SIG-M5 (cell line): ENCODE measurements at places on chromosomes 7 and 10.

DNA sequence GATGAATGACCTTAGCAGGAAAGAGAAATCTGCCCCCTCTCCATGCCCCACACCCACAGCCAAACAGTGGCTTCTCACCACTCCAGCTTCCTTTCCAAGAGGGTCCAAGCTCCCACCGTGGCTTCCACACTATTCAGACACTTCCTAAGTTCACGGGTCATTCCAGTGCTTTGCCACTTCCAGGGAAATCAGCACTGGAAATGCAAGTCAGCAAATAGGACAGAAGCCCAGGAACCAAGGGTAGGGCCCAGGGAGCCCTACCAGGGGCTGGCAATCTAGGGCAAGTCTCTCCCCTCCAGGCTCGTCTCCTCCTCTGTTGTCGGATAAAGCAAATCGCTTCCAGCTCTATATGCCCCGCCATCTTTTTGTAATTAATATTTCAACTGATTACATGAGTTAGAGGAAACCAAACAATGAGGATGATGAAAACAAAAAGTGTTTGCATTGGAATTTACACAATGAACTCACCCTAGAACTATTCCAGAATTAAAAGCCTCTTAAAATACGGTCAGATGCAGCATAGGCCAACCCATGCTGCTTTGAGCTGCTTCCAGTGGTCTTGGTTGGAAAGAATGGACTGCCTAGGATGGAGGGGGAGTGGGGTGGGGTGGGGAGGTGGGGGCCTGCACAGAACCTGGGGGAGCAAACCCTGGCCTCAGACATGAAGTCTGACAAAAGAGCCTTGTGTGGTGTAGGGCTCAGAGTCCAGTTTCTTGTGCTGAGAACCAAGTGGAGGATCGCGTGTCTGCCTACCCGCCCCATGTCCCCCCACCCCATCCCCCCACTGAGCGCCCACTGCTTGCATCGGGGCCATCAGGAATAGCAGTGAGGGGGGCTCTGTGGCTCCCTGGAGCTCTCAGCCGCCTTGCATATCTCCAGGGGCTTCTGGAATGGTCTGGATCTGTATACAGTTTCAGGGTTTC is 74.6 kb upstream of the CPXM2 start:
- no peak for DNase-seq

- no peak for DNase-seq
Observed at GRCh38 chr7:36001546-36001945, 151.5 kb upstream of the EEPD1 start.

DNA sequence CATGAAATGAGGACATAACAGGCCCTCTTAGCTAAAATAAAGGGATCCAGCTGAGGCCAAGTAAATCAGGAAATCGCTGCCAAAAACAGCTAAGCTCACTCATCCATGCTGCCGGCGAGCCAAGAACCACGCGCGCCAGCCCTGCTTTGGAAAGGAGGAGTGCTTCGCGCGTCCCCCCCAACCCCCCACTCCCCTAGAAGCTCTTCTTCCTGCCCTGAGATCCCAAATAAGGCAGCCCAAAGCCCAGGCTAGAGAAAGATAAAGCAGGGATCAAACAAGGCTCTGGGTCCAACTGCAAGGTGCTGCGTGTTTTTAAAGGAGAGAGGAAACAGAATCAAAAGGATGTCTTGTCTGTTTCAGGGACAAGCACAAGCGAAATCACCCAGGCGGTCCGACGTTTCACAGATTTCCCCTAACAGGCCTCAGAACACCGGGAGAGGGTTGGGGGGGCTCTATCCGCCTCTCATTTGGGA is 168.3 kb upstream of the AUTS2 start:
- DNase-seq, result no peak

DNA sequence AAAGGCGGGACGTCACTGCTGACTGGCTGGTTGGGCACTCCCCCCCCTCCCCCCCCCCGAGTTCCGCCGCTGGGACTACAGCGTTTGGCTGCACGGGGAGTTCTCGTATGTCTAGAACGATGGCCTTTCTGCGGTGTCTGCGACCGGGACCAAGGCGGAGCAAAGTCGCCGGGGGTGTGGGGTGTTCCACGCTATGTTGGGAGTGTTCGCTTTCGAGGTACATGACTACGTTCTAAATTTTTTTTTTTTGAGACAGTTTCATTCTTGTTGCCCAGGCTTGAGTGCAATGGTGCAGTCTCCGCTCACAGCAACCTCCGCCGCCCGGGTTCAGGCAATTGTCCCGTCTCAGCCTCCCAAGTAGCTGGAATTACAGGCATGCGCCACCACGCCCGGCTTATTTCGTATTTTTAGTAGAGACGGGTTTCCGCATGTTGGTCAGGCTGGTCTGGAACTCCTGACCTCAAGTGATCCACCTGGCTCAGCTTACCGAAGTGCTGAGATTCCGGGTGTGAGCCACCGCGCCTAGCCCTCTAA is 573 bp upstream of the IDI1 start:
- no peak for DNase-seq

- no peak for DNase-seq
Observed at GRCh38 chr10:133537546-133538545, 10.7 kb downstream of the CYP2E1 start.

DNA sequence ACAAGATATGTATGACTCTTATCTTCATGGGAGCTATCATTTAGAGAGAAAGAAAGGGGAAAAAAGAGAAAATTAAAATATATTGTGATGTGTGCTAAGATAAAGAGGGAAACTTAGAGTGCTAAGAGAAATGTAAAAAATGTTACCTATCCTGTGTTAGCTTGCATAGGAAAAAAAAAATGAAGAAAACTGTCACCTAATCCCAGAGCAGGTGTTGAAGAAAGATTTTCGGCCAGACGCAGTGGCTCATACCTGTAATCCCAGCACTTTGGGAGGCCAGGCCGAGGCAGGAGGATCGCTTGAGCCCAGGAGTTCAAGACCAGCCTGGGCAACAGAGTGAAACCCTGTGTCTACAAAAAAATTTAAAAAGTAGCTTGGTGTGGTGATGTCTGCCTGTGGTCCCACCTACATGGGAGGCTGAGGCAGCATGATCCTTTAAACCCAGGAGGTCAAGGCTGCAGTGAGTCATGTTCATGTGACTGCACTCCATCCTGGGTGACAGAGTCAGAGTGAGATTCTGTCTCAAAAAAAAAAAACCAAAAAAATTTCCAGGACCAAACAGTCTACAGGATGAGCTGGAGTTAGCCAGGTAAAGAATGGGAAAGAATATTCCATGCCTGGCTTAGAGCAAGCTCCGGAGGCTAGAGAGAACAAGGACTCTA is 2.4 kb upstream of the MKLN1 start:
- no peak for DNase-seq

GRCh38 chr10:65548001-65548400 is 1377.8 kb upstream of the LRRTM3 start:
- DNase-seq, result no peak

GRCh38 chr7:2043316-2044039 is 189.3 kb downstream of the MAD1L1 start:
- no peak for DNase-seq

- DNase-seq, result no peak
Observed at GRCh38 chr10:93224005-93224779, 150.5 kb downstream of the CYP26A1 start.

DNA sequence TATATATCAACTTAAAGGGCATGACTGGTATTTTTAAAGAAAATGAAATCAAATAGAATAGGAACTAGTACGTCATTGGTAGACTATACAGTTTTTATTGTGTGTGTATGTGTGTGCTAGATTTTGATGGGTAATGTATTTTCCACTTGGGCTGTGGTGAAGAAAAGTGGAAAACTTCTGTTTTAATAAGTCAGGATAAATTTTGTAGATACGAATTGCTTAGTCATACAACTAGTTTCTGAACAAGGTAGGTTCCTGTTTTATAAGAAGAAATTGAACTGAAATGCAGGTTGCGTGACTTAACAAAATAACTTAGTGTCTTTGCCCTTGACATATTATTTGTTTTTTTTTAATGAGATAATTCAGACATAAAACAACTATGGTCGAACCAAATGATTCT is 24.3 kb downstream of the UBN2 start:
- DNase-seq, result no peak

DNA sequence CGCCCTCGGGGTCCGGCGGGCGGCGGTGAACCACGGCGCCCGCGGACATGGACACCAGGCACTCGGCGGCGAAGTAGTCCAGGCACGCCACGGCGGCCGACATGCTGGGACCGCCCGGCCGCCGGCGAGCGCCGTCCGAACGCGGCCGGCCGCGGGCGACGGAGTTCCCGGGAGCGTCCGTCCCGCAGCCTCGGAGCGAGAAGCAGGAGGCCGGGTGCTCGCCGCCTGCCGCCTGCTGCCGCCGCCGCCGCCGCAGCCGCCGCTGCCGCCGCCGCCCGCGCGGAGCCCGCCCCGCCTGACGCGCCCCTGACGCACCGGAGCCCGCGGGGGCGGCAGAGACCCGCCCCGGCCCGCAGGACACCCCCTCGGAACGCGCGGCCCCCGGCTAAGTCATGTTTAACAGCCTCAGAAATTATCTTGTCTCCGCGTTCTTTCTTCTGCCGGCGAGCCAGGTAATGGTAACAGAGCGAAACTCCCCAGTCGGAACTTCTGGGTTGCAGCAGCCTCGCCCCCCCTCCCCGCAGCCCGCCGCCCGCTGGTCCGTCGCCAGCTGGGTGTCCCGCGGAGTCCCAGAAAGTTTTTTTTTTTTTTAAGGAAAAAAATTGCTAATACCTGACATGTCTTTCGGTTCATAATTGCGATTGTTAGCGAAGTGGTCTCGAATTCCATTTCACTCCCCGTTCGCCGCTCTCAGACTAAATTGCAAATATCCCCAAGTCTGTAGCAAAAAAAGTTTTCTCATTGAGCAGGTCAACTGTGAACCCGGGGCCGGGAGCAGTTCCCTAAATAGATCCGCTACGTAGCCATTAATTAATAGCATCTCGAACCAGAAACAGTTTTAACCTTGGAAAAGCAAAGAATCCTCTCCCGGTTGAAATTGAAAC is at the start of gene KLF14:
KLF14 (minus strand) TSS at position 277 of the 884 bp plus-strand sequence; CDS start at position 103, 174 bp downstream.
- DNase-seq, result no peak

- no peak for DNase-seq
Observed at GRCh38 chr10:14787938-14788337, 13.2 kb upstream of the FAM107B start.

- DNase-seq, result no peak
Observed at GRCh38 chr7:3588341-3588740, 287.3 kb downstream of the SDK1 start.

GRCh38 chr10:93236393-93237040 is 162.8 kb downstream of the CYP26A1 start:
- DNase-seq, result no peak

- no peak for DNase-seq
Observed at GRCh38 chr7:71526106-71526505, 394.2 kb downstream of the GALNT17 start.

DNA sequence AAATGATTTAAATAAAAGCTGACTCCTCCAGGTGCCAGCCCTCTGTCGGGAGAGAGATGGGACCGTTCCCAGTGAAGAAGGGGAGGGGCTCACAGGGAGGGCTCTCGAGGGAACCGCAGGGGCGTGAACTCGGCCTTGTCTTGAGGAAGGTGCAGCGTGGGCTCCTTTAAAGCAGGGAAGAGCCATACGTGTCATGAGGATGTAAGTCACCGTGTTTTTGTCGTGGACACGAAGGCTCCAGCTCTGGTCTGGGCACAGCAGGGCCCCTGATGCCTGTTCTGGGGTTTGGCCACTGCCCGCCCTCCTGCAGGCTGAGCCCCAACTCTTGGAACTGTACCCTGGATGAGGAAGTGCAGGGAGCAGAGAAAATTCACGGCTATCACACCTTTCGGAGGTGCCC is 45.0 kb downstream of the JAKMIP3 start:
- no peak for DNase-seq

DNA sequence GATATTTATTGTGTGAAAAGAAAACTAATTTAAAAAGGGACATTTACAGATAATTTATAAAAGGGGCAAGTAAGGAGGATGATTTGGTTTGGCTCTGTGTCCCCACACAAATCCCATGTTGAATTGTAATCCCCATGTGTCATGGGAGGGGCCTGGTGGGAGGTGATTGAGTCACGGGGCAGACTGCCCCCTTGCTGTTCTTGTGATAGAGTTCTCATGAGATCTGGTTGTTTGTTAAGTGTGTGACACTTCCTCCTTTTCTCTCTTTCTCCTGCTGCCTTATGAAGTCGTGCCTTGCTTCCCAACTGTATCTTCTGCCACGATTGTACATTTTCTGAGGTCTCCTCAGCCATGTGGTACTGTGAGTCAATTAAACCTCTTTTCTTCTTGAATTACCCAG is 171.0 kb upstream of the SEMA3E start:
- DNase-seq, result no peak

GRCh38 chr7:38066391-38066790 is 111.7 kb upstream of the STARD3NL start:
- DNase-seq, result no peak

DNA sequence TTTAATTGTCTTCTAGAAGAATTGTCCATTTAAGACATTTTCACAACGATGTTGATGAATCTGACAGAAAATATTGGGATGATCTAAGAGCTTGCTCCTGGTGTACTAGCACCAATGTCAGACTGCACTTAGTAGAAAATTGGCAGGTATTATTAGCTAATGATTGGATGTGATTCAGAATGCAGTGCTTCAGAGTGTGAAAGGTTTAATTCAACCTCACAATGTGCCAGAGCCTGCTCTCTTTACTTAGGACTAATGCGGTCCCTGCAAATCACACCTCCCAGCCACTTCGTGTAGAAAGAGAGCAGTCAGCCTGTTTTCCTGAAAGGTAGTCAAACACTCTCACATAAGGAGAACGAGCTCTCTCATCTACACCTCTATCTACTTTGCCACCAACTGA is 197.5 kb downstream of the ZNF438 start:
- DNase-seq, result no peak

DNA sequence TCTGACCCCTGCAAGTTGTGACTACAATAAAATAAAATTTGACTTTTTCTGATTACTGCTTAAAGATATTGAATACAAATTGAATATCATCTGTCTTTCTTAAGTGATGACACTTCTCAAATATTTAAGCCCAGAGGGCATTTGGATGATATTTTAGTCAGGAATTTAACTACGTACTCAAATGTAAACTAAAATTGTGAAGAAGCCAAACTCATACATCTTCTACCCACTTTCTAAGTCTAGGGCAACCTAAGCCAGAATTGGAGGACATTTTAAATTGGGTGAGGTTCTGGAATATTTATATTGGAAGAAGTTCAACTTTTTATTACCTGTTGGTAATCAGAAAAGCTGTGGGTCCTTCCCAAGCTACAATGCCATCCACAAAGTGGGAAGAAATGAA is 149.1 kb upstream of the WDR11 start:
- no peak for DNase-seq

GRCh38 chr10:3691482-3691881 is 93.5 kb downstream of the KLF6 start:
- DNase-seq, result no peak

GRCh38 chr10:60237977-60238758 is 151.5 kb downstream of the ANK3 start:
- no peak for DNase-seq
